RKO (cell line): ENCODE measurements at places on chromosomes 12 and 14.

- no peak for DNase-seq
Observed at GRCh38 chr14:69046476-69046860, 67.4 kb upstream of the ACTN1 start.

DNA sequence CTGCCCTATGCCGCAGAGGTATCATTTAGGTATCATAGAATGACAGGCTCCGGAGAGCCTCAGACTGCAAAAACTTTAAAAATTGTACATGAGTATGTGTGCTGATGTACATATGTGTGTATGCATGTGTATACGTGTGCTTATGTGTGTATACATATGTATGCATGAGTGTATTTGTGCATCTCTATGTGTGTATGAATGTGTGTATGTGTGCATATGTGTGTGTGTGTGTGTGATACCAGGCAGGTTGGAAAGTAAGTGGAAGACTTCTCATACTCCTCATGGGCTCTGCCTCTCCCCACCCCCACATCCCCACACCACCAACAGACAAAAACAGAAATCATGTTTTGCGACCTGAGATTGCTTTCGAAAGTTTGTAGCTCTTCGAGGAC, 621 bp upstream of the TMEM117 start:
- DNase-seq: peak; percentile 45

- DNase-seq: no peak
Observed at GRCh38 chr12:98799146-98799810, 154.2 kb downstream of the APAF1 start.

- DNase-seq: no peak
Observed at GRCh38 chr12:22729957-22730443, 105.0 kb downstream of the ETNK1 start.

DNA sequence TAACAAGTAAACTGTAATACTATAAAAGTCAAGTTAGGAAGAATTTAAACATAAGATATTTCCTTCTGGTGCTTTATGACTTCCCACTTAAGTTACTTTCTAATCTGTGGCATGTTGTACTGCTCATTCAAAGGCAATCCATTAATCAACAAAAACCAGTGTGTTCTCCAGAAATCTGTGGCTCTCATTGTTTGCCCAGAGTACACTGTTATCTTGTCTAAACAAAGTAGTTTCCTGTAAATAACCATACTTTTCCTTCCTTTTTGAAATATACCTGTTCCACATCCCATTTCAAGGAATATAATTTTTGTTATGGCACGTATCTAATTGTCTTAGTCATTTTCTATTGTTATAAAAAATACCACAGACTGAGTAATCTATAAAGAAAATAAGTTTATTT, 184.1 kb downstream of the CCER1 start:
- DNase-seq: no peak

GRCh38 chr12:26715232-26715631, 117.8 kb downstream of the ITPR2 start:
- no peak for DNase-seq

DNA sequence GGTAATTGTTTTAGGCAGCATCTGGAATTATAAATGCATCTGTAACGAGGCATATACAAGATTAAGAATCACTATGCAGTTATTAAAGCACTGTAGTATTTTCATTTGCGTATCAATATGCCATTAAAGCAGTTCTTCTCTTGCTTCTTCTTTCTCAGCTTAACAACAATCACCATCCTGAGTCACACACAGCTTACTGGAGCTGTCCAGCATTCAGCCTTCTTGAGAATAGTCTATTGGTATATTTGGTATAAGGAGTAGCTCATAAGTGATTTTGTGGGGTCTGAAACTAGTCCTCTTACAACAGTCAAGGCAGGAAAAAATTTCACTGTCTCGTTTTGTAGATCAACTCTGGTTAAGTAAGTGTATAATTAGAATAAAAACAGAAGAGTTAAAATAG, 523.0 kb upstream of the FOXG1 start:
- peak; percentile 27 for DNase-seq

- DNase-seq: no peak
Observed at GRCh38 chr14:72515779-72516770, 377.8 kb downstream of the DPF3 start.

GRCh38 chr12:42446761-42447160, 120.8 kb downstream of the PPHLN1 start:
- DNase-seq: no peak
